Stimulated activated CD8-positive, alpha-beta memory T cell treated with anti-CD3 and anti-CD28 coated beads, Interleukin-2, amount 100 ng/mL, for 1 hour (primary cell): ENCODE measurements at places on chromosomes 7 and 10.

DNA sequence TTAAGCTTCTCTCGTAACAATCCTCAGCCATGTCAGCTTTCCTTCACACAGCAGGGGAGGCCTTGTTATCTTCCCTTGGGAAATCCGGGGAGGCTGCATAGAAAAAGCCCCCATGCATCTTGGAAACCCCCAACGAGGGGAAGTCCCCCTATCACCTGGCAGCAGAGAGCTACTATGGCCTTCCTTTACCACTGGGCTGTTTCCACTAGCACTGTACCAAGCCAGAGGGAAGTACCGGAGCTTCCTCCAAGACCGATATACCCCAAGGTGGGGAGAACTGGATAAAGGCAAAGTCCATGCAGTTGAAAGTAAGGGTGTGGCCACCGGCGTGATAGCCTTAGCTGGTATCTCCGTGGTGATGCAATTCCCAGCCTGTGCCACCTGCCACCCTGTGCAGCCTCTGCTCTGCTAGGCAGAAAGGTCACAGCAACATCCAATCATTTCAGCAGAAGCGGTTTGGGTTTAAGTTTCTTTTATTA lies 4.4 kb upstream of the CLIP2 start:
- DNase-seq = no peak

- DNase-seq = no peak
Observed at GRCh38 chr7:134720091-134720935, 59.1 kb upstream of the CALD1 start.

- no peak for DNase-seq
Observed at GRCh38 chr7:149216402-149216801, 21.1 kb downstream of the ZNF282 start.

DNA sequence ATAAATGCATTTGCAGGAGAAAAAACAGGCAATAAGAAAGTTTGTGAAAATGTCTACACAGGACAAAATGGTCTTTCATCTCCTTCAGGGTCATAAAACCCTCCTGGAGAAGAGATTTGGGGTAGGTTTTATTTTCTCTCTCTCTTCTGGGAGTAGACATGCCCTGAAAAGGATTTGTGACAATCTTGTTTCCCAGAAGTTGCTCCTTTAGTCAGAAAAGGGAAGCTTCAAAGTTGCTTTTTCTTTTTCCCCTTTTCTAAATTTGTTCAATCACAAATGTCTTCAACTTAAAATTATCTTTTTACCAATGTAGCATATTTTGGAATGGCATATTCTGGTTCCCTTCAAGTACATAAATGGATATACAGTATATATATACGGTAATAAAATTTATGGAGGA lies 9.4 kb upstream of the ANKRD22 start:
- no peak for DNase-seq

- DNase-seq = no peak
Observed at GRCh38 chr7:30429156-30429530, 49.4 kb downstream of the NOD1 start.

GRCh38 chr10:124703778-124704427 lies 40.3 kb downstream of the FAM53B start:
- DNase-seq = no peak

DNA sequence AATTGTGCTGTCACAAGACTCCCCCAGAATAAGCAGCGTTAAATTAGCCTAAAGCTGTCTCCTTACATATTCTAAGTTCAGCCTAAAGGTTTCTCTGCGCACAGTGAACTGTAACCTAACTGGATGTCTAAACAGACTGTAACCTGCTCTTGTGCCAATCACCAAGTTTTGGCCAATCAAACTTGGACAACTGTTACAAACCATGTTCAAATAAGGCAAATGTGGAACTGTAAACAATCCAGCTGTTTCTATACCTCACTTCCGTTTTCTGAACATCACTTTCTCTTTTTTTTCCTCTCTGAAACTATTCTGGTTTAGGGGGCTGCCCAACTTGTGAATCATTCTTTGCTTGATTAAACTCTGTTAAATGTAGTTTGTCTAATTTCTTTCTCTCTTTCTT lies 252.2 kb upstream of the HABP2 start:
- no peak for DNase-seq

- DNase-seq = no peak
Observed at GRCh38 chr7:35530124-35531109, 164.5 kb downstream of the HERPUD2 start.

- DNase-seq = no peak
Observed at GRCh38 chr7:138374119-138374693, 85.9 kb upstream of the TRIM24 start.
